Activated T-cell treated with anti-CD3 and anti-CD28 coated beads, Interleukin-2, amount 50 U/mL, for 1 hour (primary cell): ENCODE measurements at places on chromosomes 6 and 20.
A peak's percentile ranks its signal among the peaks of the same experiment; 100 is the strongest.

GRCh38 chr6:25652007-25652515 lies at the start of gene SCGN:
Gene SCGN, plus strand, starts transcription at chr6:25652215. Its CDS starts 189 bp downstream, at chr6:25652404.
- DNase-seq: peak; percentile 29

GRCh38 chr20:32583581-32584070 lies 1.5 kb downstream of the NOL4L start:
- DNase-seq: no peak

DNA sequence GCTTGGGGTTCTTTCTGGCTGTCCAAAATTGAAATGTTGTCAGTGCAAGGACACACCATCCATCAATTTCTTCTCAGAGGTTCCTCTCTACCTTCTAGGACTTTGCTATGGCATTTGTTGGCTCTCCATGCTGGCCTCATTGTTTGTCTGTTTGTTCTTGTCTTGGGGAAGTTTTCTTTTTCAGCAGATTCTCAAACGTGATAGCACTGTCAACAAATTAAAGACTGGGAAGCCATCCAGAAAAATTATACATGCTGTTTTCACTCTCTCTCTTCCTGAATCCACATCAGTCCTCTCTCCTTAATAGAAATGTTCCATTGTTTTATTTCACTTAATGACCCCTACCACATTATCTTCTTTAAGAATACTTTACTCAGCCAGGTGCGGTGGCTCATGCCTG lies 130.4 kb downstream of the PCSK2 start:
- DNase-seq: no peak

- no peak for DNase-seq
Observed at GRCh38 chr6:157403686-157404051, 22.7 kb downstream of the ZDHHC14 start.

DNA sequence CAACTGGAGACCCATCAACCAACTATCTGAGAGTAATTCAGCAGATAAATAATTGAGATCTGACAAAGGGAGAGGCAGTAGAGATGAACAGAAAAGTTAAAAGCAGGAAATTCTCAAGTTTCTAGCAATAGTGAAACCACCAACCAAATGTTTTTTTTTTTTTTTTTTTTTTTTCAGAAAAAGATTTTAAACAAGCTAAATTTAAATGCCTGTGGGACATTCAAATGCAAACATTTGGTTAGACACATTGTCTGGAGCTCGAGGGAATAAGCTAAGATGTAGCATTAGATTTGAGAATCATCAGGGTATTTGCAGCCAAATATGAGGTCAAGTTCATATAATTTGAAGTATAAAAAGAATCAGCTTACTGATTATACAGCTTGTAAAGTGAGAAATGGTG lies 16.4 kb downstream of the RANBP9 start:
- no peak for DNase-seq

- DNase-seq: no peak
Observed at GRCh38 chr20:1621316-1621715, 1.5 kb upstream of the SIRPB1 start.

GRCh38 chr6:76972474-76972873 lies 490.8 kb downstream of the HTR1B start:
- no peak for DNase-seq

GRCh38 chr6:105402090-105402938 lies 568 bp downstream of the PREP start:
- no peak for DNase-seq

- DNase-seq: no peak
Observed at GRCh38 chr6:11607383-11607782, 69.8 kb downstream of the TMEM170B start.

- no peak for DNase-seq
Observed at GRCh38 chr20:42099101-42099500, 480.9 kb upstream of the CHD6 start.

DNA sequence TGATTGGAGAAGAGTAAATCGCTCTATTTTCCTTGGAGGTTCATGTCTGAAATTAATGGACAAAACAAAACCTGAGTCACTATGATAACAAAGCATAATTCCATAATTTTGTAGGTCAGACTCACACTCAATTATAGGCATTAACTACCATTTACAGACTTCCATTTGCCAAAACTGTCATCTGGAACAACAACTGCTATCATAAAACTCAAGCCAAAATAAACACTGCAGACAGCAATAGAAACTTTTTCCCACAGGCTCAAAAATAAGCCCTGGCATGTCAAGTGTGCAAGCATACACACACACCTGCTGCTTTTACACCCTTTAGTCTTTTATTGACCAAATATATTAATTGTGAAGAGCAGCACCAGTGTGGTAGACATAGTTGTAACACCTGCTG lies 7.1 kb downstream of the MRPS10 start:
- DNase-seq: no peak
